ENCODE measurements at places on chromosomes 2 and 18. TPM values are rescaled to one million over a fixed set of nuclear protein-coding genes. Genes with fewer than 3 reads are reported as not detected.
A peak's percentile ranks its signal among the peaks of the same experiment; 100 is the strongest.

Gene ERFE
- 8.6 TPM for polyA plus RNA-seq

DNA sequence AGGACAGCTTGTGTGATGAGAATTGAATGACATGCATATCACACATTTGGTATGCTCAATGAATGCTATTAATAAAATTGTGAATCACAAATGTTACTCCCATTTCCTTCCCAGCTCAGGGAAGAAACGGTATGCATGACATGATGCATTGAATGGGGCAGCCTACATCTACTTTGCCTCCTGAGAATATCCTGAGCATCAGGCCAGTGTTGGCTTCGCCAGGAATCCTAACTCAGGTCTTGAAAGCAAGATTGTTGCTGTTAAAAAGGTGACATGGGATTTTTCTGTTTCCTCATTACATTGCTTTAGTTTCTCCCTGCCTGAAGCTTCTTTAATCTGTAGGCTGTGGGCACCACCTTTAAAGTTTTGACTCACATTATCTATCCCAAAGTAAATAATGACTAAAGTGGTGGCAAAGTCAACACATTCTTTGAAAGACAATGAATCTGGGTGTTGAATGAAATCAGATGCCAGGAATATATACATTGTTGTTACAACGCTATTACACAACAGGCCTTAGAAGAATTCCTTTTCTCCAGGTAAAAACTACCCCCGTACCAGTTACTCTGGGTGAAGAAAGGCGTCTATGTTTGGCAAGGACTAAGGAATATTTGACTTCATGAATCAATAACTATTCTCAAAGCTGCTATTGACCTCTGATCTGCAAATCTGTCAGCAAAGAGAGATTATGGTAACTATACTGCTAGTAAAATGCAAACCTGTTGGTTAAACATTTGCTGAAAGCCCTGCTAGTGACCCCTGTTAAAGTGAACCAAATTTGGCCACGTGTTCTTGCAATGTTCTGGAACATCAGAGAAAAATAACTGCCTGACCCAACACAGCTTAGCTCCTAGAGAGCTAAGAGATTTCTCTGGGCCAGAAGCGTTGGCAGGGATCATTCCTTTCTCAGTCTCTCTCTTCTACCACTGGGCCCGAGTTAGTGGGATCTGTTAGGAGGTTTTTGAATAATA lies 30.5 kb upstream of the NEDD4L start:
- peak; percentile 39 for DNase-seq

Gene PSMA8
- polyA plus RNA-seq = not detected

Gene TIA1
- 578 TPM for polyA plus RNA-seq

- DNase-seq = no peak
Measured at GRCh38 chr2:38499548-38500282, 103.0 kb downstream of the HNRNPLL start.

GRCh38 chr2:236607471-236608187 lies 38.0 kb downstream of the ACKR3 start:
- no peak for DNase-seq

Gene CAPN14
- 0.13 TPM for polyA plus RNA-seq

GRCh38 chr18:29164020-29164706 lies 987.2 kb upstream of the CDH2 start:
- DNase-seq = no peak

Gene DSG4
- 0.05 TPM for polyA plus RNA-seq

Gene LHCGR
- 0.40 TPM for polyA plus RNA-seq

DNA sequence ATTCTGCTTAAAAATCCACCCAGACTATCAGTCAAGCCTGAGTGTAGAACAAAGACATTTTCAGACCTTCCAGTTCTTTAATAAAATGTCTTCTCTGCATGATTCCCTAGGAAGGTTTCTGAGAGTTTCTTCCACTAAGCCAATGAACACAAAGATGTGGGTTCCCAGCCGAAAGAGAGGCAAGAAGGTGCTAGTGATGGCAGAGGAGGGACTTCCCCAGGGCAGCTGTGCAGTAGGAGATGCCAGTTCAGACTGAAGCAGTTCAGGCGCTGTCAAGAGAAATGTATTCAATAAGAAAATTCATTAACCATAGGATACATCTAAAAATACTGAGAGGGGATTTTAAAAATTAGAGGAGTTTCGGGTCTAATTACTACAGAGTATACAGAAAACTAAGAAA lies 83.3 kb downstream of the RND3 start:
- no peak for DNase-seq

Gene ZNF532
- polyA plus RNA-seq = 96.6 TPM

GRCh38 chr2:210795506-210795905 lies 239.1 kb downstream of the CPS1 start:
- no peak for DNase-seq

DNA sequence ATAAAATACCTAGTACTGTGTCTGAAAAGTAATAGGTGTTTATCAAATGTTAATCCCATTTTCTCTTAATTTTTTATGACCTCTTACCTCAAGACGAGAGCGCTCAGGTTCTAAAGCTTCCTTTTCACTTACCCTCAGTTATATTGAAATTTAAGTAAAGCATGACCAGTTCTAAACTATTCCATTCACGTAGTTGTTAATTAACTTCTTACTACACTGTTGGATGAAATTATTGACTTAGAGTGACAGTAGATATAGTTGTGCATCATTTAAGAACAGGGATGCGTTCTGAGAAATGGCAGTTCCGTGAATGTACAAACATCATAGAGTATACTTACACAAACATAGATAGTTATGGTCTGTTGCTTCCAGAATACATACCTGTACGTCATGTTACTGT lies 20.1 kb upstream of the HTR2B start:
- no peak for DNase-seq

GRCh38 chr2:162919111-162919510 lies 80.5 kb upstream of the KCNH7 start:
- DNase-seq = no peak

- no peak for DNase-seq
Measured at GRCh38 chr2:215404348-215405012, 31.4 kb downstream of the FN1 start.

Gene RAB6C
- polyA plus RNA-seq = 0.82 TPM

Gene AFF3
- polyA plus RNA-seq = 22.1 TPM

Gene NLRC4
- 0.92 TPM for polyA plus RNA-seq

Gene HOXD3
- 26.5 TPM for polyA plus RNA-seq

DNA sequence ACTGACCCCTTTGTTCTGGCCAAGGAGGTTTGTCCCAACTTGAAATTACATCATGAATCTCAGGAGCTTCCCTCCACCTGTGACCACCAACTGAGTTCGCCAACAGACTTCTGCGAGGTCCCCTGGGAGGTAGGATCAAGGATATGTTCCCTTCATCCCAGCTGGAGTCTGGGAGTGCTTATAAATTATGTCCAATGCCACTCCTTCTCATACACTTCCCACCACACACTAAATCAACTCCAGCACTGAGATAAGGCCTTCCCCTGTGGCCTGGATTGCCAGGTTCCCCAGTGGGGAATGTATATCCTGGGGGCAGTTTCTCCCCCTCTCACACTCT lies 99.2 kb downstream of the RND3 start:
- no peak for DNase-seq

Gene TFCP2L1
- polyA plus RNA-seq = 61.0 TPM

Gene SPR
- 10.8 TPM for polyA plus RNA-seq

DNA sequence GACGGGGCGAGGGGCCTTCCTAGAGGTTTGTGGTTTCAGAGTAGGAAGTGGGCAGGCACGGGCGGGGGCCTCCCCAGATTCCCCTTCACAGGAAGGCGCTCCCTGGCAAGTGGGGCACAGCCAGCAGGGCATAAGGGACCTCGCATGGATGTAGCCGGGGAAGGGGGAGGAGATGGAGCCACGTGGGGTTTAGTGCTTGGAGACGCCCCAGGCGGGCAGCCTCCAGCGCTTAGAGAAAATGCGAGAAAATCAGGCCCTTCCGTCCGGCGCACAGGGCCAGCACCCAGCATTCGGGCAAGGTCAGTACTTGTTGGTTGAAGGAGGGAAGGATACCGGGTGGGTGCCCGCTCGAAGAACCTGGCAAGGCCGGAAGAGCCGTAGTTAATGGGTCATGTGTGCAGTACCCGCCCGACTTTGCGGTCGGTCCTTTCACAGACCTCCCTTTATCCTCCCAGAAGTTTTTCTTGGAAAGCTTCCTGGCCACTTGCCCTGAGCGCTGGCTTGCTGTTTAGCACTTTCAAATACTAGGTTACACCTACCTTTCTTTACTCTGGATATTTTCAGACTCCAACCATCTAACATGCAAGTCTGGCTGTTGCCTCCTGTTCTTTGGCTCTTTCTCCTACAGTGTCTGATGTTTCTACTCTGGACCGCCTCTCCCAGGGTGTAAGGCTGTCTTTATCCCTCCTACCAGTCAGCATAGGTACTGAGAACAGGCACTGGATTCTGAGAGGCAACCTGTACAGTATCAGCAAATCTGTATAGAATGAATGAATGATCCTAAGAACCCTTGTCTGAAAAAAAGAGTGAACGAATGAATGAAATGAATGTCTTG lies 78.1 kb downstream of the CIB4 start:
- no peak for DNase-seq

- DNase-seq = no peak
Measured at GRCh38 chr2:51667679-51668078, 635.7 kb upstream of the NRXN1 start.

- DNase-seq = no peak
Measured at GRCh38 chr2:204791230-204791629, 246.0 kb downstream of the PARD3B start.

DNA sequence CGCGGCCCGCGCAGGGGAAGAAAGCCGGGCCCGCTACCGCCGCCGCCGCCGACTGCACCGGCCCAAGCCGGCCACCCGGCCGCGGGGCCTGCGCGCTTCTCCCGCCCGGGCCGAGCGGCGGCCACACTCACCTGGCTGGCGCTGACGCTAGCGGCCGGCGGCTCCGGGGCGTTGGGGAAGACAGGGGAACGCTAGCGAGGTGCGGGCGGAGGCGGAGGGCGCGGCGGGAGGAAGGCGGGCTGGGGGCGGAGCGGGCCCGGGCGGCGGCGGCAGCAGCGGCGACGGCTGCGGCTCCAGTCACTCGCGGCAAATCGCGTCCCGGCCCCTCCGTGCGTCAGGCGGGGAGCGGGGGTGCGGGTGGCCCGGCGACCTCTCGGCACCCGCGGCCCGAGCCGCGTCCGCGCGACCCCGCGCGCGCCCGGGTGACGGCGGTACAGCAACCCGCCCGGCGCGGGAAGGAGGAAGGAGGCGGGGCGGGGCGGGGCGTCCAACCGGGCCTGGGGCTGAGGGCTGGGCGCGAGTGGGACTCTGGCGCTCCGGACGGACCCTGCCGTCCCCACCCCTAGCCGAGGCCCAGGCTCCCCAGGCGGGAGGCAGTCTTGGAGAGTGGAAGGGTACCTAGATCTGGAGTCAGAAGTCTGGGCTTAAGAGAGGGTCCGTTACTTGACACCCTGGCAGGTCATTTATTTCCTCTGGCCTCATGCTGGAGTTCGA lies at the start of gene SESTD1:
Gene SESTD1 (minus strand): TSS at position 465 of the 714 bp plus-strand sequence. CDS start 72,991 bp downstream, outside the sequence.
- no peak for DNase-seq

DNA sequence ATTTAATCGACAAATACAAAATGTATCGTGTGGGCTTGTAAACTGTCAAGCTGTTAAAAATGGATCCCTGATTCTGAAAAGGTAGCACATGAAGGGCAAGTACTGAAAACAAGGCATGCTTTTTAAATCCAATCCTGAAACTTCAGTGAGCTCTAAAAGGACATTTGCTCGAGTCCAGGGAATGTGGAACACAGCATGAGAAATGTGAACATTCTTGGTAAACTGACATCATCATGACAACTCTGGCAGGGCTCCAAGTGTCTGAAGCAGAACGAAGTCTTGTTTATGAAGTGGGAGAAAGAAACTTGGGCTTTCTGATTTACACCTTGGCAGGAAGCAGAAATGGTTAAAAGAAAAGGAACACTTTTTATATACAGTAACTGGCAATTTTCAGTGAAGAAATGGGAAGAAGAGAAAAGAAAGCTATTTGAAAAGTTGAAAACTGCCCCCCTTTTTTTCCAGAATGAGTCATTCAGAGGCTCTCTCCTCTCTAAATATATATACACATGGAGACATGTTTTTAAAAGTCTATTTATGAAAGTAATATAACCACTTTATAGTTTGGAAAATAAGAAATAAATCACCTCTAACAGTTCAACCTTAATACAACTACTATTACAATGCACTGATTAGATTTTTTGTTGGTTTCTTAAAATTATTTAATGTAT lies 120.8 kb downstream of the GAREM1 start:
- peak; percentile 90 for DNase-seq

Gene NEU2
- not detected for polyA plus RNA-seq

DNA sequence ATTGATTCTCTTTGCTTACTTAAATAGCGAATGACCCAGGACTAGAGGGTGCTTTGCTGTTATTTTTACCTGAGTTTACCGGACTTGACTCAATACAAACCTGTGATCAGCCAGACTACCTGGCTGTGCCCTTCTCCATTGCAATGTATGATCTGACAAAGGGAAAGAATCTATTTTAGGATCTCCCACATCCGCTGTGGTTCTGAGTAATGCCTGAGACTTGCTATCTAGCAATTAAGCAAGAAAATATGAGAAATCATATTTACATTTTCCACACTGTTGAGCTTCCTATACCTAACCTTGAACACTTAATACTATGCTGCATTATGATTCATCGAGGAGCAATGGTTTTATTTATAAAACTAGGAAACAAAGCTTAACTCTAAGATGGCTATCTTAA lies 215.2 kb downstream of the RAD51AP2 start:
- no peak for DNase-seq

DNA sequence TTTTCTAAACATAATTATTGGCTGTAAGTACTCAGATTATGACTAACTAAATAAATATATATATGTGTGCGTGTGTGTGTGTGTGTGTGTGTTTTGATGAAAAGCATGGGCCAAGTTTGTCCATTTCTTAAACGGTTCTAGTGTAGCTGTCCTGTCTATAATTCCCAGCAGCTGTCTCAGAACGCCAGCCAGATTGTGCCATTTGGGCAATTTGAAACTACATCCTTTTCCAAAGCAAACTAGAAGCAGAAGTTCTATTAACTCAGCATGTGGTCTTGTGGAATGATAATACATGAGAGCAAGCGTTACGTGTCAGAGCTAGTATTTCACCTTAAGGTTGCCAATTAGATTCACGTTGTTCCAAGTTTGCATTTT lies 1.7 kb downstream of the ARHGAP28 start:
- no peak for DNase-seq

DNA sequence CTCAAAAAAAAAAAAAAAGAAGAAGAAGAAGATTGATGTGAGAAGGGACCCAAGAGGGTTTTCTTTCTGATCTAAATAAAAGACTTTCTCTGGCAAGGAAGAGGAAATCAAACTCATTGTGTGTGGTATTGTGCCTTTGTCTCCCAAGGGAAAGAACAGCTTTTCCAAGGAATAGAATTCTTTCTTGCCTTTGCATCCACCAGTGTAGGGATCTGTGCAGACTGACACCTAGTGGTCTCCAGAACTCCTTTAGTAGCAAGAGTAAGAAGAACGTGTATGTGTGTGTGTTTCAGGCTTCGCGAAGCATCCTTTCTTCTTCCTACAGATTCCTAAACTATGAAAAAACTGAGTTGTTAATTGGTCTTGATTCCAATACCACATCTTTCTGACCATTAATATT lies 33.5 kb upstream of the CRIM1 start:
- DNase-seq = peak; percentile 36

GRCh38 chr2:140472676-140473075 lies 1658.1 kb downstream of the LRP1B start:
- DNase-seq = no peak

- DNase-seq = no peak
Measured at GRCh38 chr2:232104076-232104646, 142.6 kb downstream of the DIS3L2 start.
